Activated CD4-positive, CD25-positive, alpha-beta regulatory T cell treated with anti-CD3 and anti-CD28 coated beads, Interleukin-2, amount 50 U/mL, for 24 hours (primary cell): ENCODE measurements at places on chromosomes 11 and 22.

DNA sequence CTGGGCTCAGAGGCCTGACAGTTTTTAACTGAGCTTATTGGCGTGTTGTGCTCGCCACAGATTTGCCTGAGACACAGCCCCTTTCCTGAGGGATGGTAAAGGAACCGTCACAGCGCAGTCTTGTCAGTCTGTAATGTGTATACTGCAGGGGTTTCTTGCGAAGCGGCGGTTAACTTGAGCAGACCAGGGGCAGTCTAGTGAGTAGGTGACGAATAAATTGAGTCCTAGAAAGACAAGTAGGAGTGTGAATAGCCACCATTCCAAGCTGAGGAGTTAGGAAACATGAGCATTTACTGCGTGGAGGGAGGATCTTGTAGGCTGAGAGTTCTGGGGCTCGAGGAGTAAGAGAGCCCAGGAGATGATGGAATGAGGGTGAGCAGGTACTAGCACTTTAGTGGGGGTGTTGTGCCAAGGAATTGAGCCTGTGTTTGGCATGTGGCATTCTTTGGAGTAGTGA lies 1.4 kb downstream of the MED15 start:
- ATAC-seq = no peak

- no peak for ATAC-seq
Observed at GRCh38 chr11:21653951-21654421, 538.9 kb upstream of the ANO5 start.

DNA sequence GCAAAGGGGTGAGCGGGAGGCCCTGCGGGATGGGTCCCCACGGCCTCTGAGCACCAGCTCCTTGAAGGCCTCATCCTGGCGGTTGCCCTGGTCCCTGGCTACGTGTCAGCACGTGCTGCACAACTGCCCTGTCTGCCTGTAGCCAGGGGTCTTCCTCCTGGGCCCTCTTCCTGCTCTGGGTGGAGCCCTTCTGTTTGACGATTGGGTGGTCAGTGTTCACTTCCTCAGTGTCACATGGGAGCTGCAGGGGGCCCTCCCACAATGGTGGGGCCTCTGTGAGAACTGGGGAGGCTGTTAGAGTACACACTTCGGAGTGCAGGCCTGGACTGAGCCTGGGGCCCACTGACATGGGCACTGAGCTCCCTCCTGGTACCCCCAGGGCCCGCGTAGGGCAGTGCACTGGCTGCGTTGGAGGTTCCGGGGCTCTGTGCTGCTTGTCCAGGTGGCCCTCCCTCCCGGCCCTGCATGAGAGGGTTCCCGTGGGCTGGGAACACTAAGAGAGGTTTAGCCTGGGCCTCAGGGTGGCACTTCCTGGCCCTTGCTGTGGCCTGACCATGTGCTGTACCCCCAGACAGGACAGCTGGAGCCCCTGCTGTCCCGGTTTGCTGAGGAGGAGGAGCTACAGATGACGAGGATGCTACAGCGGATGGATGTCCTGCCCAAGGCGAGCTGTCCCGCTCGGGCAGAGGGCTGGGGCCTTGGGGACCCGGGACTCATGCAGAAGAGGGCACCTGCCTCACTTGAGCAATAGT lies 13.8 kb downstream of the DGCR6L start:
- ATAC-seq = no peak

DNA sequence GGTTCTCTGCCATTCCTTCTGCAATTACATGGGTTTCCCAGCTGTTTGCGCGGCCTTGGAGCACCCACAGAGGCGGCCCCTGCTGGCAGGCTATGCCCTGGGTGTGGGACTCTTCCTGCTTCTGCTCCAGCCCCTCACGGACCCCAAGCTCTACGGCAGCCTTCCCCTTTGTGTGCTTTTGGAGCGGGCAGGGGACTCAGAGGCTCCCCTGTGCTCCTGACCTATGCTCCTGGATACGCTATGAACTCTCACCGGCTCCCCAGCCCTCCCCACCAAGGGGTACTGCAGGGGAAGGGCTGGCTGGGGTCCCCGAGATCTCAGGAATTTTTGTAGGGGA lies 2.6 kb downstream of the RCE1 start:
- no peak for ATAC-seq

DNA sequence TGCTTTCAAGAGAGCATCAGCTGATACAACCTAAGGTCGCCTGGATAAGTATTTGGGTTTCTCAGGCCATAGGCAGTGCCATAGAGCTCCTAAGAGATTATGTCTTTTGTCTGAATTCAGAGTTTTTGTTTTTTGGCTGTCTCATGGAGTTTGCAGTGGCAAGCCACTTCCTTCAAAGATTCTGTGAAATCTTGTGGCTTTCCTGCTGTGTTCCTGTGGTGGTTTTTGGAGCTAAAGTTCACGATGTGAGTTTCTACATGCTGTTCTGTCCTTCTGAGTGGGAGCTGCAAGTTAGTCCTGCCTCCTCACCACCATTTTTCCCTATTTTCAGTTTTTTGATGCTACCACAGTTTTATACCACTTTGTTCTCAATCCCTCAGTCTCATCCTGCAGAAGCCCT lies 111.4 kb downstream of the COMMD9 start:
- no peak for ATAC-seq

DNA sequence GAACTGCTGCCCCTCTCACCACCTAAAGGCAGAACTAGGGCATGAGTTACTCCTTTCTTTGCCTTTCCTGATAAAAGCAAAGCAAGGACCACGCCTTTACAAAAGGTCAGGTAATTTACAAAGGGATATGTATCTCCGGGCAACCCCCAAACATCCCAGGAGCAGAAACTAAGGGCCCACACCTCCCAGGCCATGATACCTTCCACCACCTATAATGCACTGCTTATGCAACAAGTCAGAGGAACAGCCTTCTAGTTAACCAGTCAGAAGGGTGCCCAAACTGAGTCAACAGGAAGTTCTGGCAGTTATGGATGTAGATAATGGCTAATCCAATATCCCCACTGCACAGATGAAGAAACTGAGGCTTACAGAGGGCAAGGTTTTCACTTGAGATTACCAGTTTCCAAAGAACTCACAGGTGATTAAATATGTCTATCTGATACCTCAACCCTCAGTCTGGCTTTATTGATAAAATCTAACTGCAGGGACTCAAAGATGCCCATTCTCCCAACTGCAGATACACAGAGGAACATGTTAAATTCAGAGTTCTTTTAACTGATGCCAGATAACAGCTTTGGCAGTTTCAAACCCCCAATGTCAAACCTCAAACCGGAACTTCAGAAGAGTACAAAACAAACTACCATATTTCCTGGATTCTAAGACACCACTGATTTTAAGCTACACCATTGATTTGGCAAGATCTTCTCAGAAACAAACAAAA lies 16.8 kb upstream of the CASTOR1 start:
- ATAC-seq = peak; percentile 23

GRCh38 chr11:99063331-99063730 lies 42.6 kb downstream of the CNTN5 start:
- no peak for ATAC-seq

- no peak for ATAC-seq
Observed at GRCh38 chr11:93736129-93736528, 5.2 kb downstream of the TAF1D start.

DNA sequence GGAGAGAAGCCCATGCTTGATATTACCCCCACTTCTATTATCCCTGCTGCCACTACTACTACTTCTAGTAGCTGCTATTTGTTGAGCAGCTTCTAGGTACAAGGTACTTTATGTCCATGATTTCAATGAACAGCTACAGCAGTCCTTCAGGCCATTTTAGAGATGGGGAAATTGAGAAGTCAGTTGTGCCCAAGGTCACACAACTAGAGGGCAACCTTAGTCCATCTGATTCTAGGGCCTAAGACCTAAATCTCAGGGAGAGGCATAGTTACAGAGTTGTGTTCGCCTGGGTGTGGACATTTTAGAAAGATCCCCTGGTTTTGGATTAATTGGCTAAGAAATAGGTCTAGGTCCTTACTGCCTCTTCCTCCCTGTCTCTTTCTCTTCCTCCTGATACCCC lies 52.3 kb downstream of the MICAL2 start:
- no peak for ATAC-seq

DNA sequence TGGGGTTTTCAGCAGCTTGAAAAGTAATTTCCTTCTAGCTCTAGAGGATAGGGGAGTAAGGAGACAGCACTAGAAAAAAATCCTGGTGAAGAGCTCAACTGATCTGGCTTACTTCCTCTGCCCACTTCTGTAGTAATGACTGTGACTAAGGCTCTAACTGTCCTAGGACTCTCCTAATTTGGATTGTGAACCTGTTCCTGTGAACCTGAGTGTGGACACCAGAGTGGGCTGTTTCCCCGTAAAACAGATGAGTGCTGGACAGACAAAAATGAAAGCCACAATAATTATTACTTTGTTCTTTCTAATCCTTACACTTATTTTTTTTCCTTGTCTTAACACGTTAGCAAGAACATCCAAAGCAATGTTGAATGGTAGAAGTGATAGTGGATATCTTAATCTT lies 154.1 kb downstream of the AASDHPPT start:
- ATAC-seq = no peak

- no peak for ATAC-seq
Observed at GRCh38 chr11:71391796-71392195, 56.4 kb downstream of the DHCR7 start.

DNA sequence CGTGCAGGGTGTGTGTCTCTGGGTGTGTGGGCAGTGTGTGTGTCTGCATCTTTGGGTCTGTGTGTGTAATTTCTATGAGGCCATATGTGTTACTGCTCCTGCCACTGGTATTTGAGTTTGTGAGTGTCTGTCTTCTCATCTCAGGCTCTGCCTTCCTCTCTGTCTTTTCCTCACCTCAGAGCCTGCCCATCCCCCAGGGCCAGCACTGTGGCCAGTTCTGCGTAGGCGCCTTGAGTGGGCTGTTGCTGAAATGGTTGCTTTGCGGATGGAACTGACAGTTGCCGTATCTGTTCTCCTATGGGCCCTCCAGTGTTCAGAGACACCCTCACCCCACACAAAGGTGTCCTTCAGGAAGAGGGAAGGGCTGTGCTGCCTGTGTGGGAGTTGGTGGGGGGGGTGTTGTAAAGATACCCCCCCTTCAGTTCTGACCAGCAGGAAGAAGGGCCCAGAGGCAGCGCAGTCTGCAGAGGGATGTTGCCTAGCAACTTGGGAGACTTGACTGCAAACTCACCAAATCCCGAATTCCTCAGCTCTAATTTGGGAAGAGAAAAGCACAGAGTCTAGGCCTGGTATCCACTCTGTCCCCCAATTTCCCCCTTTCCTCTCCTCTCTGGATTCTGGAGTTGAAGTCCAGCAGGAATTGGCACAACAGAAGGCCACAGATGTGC lies 2.0 kb upstream of the NRGN start:
- ATAC-seq = no peak

DNA sequence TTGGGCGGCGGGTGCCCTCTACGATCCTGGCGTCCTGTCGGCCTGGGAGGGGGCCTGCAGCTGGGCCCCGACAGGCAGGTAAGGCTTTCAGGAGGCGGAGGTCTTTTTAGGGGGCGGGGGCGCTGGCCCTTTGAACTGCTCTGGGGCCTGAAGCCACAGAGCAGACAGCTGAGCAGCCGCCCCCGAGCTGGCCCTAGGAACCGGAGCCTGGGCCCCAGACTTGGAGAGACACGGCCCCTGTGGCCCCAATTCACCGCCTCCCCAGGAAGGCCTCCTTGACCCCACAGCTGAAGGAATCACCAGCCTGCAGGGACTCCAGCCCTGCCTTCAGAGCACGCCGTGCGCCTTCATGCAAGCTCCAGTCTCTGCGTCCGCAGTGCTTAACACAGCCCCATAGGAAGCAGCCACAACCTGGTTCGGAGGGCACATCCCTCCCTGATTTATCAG lies 618 bp upstream of the CERK start:
- no peak for ATAC-seq

DNA sequence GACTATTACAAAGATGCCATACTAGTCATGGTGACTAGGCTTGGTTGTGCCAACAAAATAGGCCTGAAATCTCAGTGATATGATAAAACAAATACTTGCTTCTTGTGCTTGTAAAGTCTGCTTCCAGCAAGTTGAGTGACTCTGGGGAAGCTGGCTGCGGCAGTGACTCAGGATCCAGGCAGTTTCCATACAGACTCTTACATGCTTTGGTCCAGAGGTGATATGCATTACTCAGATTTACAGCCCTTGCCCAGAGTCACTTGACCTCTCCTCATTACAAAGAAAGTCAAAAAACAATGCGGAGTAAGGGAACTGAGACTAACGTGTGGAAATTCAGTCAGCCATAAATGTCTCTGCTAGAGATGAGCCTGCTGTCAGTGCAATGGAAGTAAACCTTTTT lies 387.5 kb downstream of the KCNA4 start:
- no peak for ATAC-seq

- no peak for ATAC-seq
Observed at GRCh38 chr11:132865623-132866022, 666.7 kb downstream of the OPCML start.
